ENCODE measurements at places on chromosomes 11 and 22.

- DNase-seq: no peak
Observed at GRCh38 chr11:2675540-2675939, 24.3 kb downstream of the KCNQ1OT1 start.

- DNase-seq: no peak
Observed at GRCh38 chr11:35287344-35287890, 131.9 kb downstream of the SLC1A2 start.

GRCh38 chr22:21941921-21942320 lies 10.7 kb downstream of the PPM1F start:
- DNase-seq: no peak

DNA sequence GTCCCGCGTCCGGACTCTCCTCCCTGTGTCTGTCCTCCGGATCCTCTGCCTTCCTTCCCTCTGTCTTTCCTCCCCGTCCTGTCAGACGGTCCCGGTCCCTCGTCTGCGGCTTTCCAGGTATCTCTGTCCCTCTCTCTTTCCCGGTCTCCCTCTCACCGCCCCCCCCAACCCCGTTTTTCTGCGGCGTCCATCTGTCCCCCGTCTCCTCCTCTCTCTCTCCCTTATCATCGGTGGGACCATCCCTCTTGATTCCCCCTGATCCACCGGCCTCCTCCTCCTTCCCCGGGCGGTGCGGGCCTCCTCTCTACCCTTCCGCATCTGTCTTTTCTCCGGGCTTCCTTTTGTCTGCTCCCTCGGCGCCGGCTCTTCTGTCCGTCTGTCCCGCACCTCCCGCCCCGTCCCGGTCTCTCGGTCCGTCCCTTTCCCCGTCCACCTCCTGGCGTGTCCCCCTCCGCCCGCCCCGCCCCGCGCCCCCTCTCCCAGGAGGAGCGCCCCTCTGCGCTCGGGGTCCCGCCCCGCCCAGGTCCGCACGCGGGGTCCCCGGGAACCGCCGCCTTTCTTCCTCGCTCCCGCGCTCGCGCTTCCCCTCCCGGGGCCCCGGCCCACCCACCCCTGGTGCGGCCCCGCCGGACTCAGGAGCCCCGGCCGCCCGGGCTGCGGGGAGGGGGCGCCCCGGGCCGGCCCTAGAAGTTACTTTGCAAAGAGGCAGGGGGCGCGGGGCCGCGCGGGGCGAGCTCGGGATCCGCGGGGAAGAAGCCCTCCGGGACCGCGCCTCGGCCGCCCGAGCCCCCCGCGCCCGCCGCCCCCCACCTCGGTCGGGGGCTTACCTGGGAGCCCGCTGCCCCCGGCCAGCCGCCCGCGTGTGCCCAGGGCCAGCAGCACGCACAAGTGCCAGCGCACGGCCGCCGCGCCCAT lies 568 bp downstream of the SCUBE1 start:
- DNase-seq: no peak

Data from retinal pigment epithelial cell (primary cell).